Stimulated activated CD8-positive, alpha-beta memory T cell treated with anti-CD3 and anti-CD28 coated beads, Interleukin-4, amount 100 ng/mL, for 24 hours (primary cell): ENCODE measurements at places on chromosomes 3 and 15.
A peak's percentile ranks its signal among the peaks of the same experiment; 100 is the strongest.

- DNase-seq, result no peak
Observed at GRCh38 chr3:54188176-54188791, 65.9 kb downstream of the CACNA2D3 start.

GRCh38 chr3:190579514-190580137 lies 65.7 kb downstream of the IL1RAP start:
- DNase-seq, result no peak

DNA sequence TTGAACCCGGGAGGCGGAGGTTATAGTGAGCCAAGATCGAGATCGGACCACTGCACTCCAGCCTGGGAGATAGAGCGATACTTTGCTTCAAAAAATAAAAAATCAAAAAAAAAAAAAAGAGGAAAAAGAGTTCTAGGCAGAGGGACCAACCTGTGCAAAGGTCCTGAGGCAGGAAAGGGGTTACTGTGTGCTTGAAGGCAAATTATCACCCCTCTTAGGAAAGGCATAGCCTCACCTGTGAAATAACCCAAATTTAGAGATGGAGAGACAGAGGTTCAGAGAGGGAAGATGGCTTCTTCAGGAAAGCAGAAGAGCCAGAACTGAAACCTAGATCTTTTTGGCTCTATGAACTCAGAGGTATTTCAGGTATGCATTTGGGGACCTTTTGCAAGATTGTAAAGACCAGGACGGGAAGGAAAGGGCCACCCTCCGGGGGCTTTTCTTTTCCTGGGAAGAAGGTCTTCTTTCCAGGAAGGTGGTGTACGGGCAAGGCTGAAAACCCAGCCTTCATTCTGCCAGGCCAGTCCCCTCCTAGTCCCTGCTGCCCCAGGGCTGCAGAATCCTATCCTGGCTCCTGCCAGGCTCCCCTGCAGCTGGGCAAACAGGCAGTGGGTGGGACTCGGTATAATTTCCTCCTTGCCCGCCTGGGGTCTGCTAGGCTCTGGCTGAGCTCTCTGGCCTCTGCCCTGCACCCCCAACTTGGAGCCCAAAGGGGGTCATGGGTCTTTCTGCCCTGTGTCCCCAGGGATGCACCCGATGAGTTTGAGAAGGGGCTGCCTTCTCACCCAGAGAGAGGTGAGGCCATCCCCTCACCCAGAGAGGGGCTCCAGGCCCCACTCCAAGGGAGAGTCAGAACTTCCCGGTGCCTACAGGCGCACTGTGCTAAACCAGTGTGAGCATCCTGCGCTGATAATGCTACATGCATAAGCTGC lies 14.4 kb upstream of the CSK start:
- no peak for DNase-seq

GRCh38 chr3:20099060-20099459 lies 58.8 kb downstream of the KAT2B start:
- no peak for DNase-seq

DNA sequence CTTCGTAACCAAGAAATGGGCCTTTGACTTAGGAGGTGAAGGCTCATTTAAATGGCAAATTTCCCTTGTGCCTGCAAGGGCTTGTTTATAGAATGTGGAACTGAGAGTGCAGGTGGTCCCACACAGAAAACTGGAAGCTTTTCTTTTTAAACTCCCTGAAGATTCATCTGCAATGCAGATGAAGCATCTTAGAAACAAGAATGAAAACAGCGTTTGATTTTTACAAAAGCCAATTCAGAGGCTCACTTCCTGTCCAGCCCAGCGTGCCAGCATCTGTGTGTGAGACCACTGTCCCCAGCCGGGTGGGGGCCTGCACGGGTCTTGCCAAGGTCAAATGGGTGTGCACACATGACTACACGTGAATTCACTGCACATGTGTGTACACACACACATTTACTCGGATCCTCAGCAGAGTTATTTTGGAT lies 94.7 kb downstream of the LINGO1 start:
- DNase-seq, result no peak

- DNase-seq, result peak; percentile 2
Observed at GRCh38 chr3:75192146-75192616, 471.9 kb upstream of the FRG2C start.

- no peak for DNase-seq
Observed at GRCh38 chr15:64847448-64847847, 5.7 kb downstream of the PLEKHO2 start.

GRCh38 chr15:55290528-55291057 lies 980 bp upstream of the RAB27A start:
- peak; percentile 77 for DNase-seq

GRCh38 chr3:197460002-197460401 lies 95.8 kb downstream of the BDH1 start:
- DNase-seq, result no peak

DNA sequence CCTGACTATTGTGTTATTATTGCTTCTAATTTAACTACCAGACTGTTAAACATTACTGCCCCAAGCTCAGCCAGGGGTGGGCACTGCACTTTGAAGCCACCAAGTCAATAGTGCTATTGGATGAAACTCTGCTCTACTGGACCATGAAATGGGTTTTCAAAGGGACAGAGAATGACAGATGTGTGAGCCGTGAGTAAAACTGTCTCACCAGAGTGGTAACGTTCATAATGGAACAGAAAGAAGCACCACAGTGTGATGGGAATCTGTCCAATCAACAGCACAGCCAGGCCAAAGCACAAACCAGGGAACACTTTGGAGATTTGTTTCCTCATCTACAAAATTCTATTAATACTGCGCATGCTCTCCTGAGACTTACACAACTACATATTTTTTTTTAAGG lies 171.8 kb upstream of the LPP start:
- DNase-seq, result no peak

DNA sequence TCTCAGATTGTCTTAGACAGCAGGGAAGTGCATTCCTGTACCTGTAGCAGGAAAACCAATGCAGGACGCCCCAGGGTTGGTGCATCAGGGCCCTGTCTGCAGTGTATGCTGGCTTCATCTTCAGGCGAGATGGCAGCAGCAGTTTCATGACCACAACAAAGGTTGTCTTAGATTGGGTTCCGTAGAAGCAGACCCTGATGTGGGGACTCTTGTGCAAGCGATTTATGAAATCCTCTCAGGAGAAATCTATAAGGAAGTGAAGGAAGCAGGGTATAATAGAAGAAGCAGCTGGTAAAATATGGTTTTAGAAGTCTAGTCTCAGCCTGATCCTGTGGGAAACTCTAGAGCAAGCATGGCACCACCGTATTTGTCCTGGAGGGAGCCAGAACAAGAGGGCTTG lies 25.0 kb downstream of the DNAH1 start:
- no peak for DNase-seq

GRCh38 chr3:145182196-145182911 lies 978.6 kb downstream of the PLOD2 start:
- no peak for DNase-seq

GRCh38 chr15:96314518-96314917 lies 16.0 kb upstream of the NR2F2 start:
- no peak for DNase-seq

DNA sequence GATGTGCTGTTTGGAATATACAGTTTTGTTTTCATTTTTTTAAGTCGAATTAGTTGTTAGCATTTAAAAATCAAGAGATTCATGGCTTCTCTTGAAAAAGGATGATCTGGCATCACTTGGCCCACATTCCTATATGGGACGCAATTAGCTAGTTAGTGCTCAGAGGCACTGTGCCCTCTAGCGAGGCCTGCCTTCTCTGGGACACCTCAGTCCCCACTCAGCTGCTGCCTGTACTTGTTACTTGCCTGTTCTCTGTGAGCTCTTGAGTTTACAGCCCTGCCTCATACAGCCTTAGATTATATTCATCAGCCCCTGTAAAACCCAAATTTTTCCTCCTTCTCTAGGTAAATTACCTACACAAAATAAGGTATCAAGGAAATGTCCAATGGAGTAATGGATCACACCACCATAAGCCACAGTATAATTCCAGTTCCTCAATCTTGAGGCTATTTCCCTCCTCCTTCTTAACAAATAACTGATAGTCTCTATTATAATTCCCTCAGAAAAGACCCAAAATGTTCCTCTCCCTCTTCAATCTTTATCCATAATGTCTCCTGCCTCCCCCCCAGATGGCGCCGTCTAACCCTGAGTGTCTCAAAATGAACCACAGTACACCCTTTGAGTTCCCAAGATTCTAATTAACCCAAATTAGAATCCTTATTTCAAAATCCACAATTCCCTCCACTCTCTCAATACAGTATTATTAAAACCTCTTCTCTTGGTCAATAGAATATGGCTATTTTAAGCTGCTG lies 2.7 kb downstream of the ZMAT3 start:
- DNase-seq, result no peak

- no peak for DNase-seq
Observed at GRCh38 chr15:92780843-92781242, 119.3 kb upstream of the CHD2 start.

DNA sequence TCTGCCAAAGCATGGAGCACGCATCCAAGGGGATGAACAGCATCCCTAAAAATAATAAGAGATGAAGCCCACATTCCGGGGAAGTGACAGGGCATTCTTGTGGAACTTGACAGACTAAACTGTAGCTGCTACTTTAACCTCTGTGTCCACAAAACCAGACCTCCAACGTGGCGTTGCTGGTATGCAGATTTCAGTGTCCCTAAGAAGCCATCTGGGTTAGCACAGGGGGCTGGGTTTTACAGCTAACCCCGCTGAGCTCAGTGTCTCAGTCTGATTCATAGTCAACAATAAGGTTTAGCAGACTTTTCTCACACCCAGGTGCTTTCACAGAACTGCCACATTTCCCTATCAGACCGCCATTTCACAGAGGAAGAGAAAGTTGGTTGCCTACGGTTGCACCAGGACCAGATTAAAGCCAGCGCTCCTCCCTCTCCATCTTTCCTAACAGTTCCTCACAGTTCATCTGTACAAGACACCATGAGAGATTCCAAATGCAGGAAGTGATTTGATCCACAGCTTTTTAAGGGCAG lies 61.6 kb upstream of the CTDSPL start:
- DNase-seq, result no peak

GRCh38 chr3:32181365-32181764 lies 57.1 kb upstream of the CMTM8 start:
- DNase-seq, result no peak

- no peak for DNase-seq
Observed at GRCh38 chr3:52435246-52436101, 9.4 kb downstream of the SEMA3G start.

DNA sequence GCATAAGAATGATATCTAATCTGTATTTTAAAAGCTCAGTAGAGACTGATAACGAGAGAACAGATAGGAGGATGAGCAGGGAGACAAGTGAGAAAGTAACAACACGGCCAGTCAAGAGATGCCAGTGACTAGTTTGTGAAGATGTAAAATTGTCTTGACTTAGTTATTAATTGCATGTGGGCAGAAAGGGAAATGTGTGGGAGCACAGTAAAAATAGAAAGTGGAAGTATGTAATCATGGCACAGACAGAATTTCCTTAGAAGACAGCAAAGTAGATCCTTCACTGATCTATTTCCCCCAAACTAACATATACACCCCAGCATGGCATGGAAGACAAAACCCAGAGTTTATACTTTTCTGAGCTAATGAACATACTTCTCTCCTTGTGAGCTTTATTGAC lies 344.5 kb downstream of the FGF12 start:
- DNase-seq, result no peak
